ENCODE measurements at places on chromosomes 3 and 15. TPM values are rescaled to one million over a fixed set of nuclear protein-coding genes. Genes with fewer than 3 reads are reported as not detected.
A peak's percentile ranks its signal among the peaks of the same experiment; 100 is the strongest.

GRK7 gene
- total RNA-seq: not detected

FHIT gene
- 16.1 TPM for total RNA-seq

SLC35G2 gene
- 2.4 TPM for total RNA-seq

MAGI1 gene
- total RNA-seq: 150 TPM

ATP13A4 gene
- 8.1 TPM for total RNA-seq

BTD gene
- total RNA-seq: 26.9 TPM

FAM219B gene
- total RNA-seq: 122 TPM

ABTB1 gene
- 10.6 TPM for total RNA-seq

USP50 gene
- 0.47 TPM for total RNA-seq

AADACL2 gene
- not detected for total RNA-seq

TM4SF18 gene
- total RNA-seq: 0.36 TPM

FSD2 gene
- total RNA-seq: not detected

LRTM1 gene
- not detected for total RNA-seq

DNA sequence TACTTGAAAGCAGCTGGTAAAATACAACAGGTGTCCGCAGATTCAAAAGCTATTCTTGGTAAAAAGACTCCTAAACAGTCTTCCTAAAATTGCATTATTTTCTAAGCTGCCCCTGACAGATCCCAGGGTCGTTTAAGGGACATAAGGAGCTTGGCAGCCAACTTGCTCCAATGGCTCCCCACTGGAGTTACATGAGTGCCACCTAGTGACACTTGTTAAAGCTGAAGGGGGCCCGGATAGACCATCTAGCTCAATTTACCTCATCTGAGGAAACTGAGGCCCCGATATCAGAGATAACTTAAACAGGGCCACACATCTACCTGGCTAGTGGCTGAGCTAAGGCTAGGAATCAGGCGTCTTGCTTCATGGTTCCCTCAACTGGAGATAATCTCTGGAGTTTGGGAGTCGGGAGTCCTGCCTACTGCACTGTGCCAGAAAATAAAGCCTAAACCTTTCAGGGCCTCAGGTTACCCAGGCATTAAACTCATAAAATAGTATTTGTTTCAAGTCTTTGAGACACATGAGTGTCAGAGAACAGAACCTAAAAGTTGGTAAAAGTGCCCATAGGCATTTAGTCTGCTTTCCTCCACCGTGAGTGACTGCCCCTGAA is 6.5 kb upstream of the TBC1D23 start:
- H3K27me3 ChIP-seq: no peaks in the 10 kb centered on the region
- H3K4me1 ChIP-seq: peaks cover 19% of the 10 kb centered on the region
- peaks cover 1% of the 10 kb centered on the region for H3K36me3 ChIP-seq
- peak overlapping the region; percentile 29 for H3K27ac ChIP-seq

DNA sequence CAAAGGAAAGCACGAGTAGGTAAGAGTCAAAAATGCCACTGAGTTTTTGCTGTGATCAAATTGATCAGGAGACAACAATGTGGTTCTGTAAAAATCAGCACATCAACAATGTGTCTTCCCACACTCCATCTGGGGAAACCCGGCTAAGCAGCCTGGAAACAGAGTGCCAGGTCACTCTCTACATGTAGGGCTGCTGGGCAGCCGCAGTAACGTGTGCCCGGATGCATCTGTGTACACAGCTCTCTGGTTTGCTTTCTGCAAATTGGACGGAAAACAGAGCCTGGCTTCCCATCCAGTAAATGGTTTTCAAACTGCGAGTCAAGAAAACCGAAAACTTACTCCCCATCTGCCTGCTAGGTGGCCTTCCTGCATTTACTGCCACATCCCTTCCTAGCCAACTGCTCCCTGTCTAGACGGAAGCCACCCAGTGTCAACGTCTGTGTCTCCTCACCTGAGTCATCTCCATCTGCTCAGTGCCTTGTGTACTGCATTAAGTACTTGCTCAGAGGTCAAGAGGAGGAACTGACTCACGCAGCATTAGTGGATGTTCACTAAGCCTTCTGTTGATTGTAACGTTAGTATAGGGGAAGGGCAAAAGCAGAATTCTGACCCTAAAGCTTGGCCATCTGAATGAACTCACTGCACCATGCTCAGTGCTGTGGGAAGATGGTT is 124.1 kb downstream of the TJP1 start:
- H3K36me3 ChIP-seq: peaks cover 29% of the 10 kb centered on the region
- H3K4me3 ChIP-seq: no peak overlapping the region
- H3K27me3 ChIP-seq: no peaks in the 10 kb centered on the region

DNA sequence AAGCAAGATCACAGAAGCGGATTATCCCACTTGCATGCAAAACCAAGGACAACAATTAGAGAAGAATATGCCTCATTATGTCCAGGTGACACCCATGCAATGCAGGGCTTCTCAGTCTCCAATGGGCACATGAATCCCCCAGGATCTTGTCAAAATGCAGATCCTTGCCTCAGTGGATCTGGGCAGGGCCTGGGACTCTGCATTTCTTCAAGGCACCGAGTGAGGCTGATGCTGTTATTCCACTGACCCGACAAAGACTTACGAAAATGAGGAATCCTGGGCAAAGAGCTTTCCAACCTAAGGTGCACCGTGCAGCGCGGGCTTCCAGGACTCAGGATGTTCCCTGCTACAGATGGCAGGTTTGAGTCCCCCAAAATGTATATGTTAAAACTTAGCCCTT is 99.2 kb downstream of the ATP10A start:
- no peak overlapping the region for H3K4me3 ChIP-seq
- DNase-seq: no peak
- H3K27me3 ChIP-seq: no peaks in the 10 kb centered on the region
- no peak overlapping the region for H3K27ac ChIP-seq
- peaks cover 5% of the 10 kb centered on the region for H3K4me1 ChIP-seq

DNA sequence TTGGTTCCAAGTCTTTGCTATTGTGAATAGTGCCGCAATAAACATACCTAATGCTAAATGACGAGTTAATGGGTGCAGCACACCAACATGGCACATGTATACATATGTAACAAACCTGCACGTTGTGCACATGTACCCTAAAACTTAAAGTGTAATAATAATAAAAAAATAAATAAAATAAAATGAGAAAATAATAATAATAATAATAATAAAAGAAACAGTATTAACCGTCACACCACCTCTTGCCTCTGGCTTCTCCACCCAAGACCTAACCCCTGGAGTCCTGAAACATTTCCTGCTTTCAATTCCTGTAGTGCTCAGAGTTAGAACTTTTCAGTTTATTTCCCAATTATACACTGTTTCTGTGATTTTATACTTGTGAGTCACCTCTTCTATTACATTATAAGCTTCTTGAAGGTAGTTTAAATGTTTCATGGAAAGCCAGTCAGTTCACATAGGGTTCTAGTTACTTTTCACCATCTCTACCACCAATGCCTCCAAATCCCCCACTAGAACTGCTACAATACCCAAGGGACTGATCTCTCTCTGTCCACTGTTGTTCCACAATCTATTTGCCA is 18.4 kb upstream of the GHSR start:
- no peak overlapping the region for H3K4me3 ChIP-seq
- H3K27me3 ChIP-seq: peaks cover 36% of the 10 kb centered on the region
- H3K36me3 ChIP-seq: no peaks in the 10 kb centered on the region

DNA sequence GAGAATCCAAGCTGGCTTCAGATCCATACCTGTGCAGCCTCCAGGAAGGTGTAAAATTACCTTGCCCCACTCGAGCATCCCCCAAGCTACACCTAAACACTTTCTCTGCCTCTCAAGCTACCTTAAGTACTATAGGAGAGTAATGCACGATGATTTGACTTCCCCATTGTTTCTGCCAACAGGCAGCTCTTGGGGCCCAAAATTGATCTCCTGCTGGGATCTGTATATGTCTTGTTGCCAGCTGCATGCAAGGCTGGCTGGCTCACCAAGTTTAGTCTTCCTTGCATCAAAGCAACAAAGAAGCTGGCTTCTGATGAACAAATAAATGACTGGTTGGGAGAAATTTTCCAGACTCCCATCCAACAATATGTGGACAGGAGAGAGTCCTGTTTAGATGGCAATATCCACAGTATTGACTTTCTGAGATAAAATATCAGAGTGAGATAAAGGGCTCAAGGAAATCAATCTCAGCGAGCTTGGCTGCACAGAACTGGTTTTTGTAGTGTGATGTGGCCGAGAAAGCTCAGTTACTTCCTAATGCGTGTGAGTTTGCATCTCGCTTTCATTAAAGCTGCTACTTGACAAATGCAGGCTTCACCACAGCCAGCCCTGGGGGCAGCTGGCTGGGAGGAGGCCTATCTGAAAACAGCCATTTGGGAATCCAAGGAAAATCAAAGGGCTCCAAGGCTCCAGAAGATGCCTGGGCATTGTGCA is 140.7 kb downstream of the MINAR1 start:
- H3K4me3 ChIP-seq: no peak overlapping the region
- no peak overlapping the region for H3K27ac ChIP-seq
- peaks cover 4% of the 10 kb centered on the region for H3K4me1 ChIP-seq
- H3K36me3 ChIP-seq: no peaks in the 10 kb centered on the region

GRCh38 chr3:170977949-170978745 is 48.4 kb downstream of the SLC2A2 start:
- no peaks in the 10 kb centered on the region for H3K36me3 ChIP-seq
- H3K27me3 ChIP-seq: no peaks in the 10 kb centered on the region
- DNase-seq: no peak
- H3K4me3 ChIP-seq: no peak overlapping the region

- peaks cover 2% of the 10 kb centered on the region for H3K4me1 ChIP-seq
- no peaks in the 10 kb centered on the region for H3K27me3 ChIP-seq
- H3K36me3 ChIP-seq: peaks cover 15% of the 10 kb centered on the region
- no peak overlapping the region for H3K27ac ChIP-seq
- H3K4me3 ChIP-seq: no peak overlapping the region
Measured at GRCh38 chr3:131474115-131474514, 28.7 kb downstream of the MRPL3 start.

DNA sequence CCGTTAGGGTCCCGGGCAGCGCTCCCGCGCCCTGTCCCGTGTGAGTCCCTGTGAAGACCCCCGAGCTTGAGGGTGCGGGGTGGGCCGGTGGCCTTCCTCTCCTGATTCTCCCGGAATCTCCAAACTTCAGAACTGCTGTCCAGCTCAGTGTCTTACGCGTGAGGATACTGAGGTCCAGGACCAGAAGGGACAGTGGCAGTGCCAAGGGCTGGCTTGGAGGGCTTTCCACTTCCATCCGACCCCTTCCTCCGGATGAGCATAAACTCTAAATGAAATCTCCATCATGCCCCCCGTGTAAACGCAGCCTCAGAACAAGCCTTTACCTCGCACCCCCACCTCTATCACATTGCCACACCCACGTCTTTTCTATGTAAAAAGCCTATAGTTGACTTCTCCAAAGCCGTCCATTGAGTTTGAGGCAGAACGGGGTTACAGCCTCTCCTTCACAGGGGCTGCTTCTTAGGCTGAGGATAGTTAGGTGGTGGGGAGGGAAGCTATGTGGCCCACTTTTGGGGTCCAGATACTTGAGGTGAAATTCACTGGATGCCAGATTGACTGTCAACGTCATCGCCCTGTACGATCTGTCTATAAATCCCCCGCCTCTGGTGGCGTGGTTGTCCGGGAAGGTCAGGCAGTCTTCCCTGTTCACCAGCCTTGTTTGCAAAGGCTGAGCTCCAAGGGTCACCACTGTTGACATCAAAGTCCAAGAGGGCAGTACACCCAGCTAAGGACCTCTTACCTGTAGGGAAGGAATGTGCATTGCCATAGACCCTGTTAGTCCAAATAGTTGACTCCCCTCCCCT is 1.1 kb downstream of the EDEM1 start:
- H3K4me3 ChIP-seq: peak overlapping the region; percentile 95
- peaks cover 25% of the 10 kb centered on the region for H3K4me1 ChIP-seq
- DNase-seq: no peak
- peaks cover 4% of the 10 kb centered on the region for H3K36me3 ChIP-seq
- peak overlapping the region; percentile 98 for H3K27ac ChIP-seq
- no peaks in the 10 kb centered on the region for H3K27me3 ChIP-seq

- no peak overlapping the region for H3K4me3 ChIP-seq
- no peak overlapping the region for H3K27ac ChIP-seq
- H3K4me1 ChIP-seq: peaks cover 7% of the 10 kb centered on the region
- no peak for DNase-seq
Measured at GRCh38 chr3:195885036-195885891, 23.1 kb downstream of the TNK2 start.

DNA sequence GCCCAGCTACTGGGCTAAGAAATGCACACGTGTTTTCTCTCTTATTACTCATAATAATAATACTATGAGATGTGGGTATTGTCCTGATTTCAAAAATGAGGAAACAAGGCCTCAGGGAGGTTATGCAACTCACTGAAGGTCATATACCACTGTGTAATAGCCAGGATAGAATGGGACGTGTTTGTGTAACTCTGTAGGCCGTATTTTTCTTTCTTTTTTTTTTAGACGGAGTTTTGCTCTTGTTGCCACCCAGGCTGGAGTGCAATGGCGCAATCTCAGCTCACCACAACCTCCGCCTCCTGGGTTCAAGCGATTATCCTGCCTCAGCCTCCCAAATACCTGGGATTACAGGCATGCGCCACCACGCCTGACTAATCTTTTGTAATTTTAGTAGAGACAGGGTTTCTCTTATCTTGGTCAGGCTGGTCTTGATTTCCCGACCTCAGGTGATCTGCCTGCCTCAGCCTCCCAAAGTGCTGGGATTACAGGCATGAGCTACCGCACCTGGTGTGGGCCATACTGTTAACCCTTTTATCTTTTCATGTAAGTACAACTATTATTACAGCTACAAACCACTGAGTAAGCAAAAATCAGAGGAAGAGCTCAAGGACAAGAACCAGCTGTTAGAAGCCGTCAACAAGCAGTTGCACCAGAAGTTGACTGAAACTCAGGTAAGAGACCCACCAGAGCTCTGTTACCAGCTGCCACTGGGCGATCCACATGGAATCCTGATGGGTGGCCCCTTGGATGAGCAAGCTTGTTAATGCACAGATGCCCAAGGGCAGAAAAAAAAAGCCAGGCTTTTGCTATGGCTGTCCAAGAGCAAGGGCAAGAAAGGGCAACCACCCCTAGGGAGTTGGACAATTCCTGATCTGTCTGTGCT is 6.7 kb downstream of the KNSTRN start:
- peaks cover 9% of the 10 kb centered on the region for H3K4me1 ChIP-seq
- no peak for DNase-seq
- no peaks in the 10 kb centered on the region for H3K27me3 ChIP-seq
- H3K4me3 ChIP-seq: no peak overlapping the region

DNA sequence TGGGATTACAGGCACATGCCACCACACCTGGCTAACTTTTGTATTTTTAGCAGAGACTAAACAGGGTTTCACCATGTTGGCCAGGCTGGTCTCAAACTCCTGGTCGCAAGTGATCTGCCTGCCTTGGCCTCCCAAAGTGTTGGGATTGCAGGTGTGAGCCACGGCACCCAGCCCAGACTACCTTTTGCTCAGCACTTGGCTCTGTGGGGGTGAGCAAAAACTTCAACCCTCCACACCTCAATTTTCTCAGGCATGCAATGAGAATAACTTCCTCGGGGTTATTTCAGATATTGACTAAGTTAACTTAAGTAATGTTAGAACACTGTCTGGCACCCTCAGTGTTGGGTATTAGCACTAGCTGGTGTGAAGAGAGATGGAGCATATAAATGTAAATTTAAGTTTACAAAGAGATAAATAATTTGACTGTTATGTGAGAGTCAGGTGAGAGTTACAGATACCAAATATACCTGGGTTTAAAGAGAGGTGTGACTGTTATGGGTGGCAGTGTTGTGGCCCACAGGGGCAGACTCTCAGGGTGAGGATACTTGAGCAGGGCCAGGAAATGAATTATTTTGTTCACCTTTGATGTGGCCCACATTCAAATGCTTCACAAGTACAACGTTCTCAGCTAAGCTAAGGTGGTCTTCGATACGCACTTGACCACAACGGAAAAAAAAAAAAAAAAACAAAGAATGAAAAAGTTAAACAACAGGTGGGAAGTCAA is 29.0 kb downstream of the CPOX start:
- H3K4me1 ChIP-seq: no peaks in the 10 kb centered on the region
- no peak overlapping the region for H3K27ac ChIP-seq
- no peaks in the 10 kb centered on the region for H3K27me3 ChIP-seq

GRCh38 chr15:67033571-67034044 is 31.8 kb upstream of the SMAD3 start:
- peaks cover 5% of the 10 kb centered on the region for H3K4me1 ChIP-seq
- peak overlapping the region; percentile 67 for H3K4me3 ChIP-seq
- H3K27ac ChIP-seq: no peak overlapping the region
- H3K27me3 ChIP-seq: peaks cover 19% of the 10 kb centered on the region
- H3K36me3 ChIP-seq: no peaks in the 10 kb centered on the region

All from progenitor cell of endocrine pancreas (in vitro differentiated cells).